ENCODE measurements at places on chromosomes 6 and 20.

GRCh38 chr6:49003348-49003747 is 459.7 kb downstream of the MMUT start:
- DNase-seq = no peak

GRCh38 chr6:114151064-114151690 is 180.2 kb upstream of the HDAC2 start:
- DNase-seq = no peak

- DNase-seq = no peak
Observed at GRCh38 chr6:22435151-22435550, 134.2 kb upstream of the HDGFL1 start.

DNA sequence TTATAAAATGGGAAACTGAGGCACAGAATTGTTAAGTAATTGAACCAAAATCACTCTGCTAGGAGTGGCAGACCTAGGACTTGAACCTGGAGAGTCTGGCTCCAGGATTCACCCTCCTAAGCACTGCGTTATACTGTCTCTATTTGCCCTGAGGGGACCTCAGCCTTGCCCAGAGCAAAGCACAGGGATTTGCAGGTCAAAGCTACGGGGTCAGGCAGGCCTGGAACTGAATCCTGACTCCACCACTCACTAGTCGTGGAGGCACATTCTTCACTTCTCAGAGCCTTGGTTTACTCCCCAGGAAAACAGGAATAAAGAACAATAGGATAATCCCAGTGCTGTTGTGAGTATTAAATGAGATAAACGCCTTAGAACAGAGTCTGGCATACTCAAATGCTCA is 19.4 kb downstream of the KCNK15 start:
- DNase-seq = no peak

DNA sequence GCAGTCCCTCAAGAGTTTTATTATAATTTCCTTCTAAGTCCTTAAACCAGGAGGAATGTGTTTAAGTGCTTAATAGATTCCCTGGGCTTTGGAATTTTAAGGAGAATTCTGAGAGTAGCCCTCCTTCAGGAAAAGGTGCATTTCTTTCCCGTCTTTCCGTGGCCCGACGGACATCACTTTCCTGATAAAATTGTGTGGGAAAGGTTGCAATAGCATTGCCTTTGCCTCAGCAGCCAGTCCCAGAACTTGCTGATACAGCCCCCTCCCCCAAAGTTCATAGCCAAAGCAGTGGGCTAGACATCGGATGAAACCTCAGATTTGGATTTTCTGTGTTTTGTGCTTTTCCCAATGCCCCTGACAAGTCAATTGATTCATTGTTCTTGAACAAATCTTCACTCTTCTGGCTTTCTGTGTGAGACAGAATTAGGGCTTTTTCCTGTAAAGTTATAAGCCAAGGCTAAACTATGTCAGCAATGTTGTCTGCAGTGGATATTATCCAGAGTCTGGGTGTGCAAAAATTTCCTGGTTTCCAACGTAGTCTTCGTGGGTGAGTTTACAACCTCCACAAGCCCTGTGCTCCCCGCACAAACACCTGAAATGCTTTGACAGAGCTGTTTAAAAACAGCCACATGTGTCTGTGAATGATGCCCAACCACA is 1.1 kb upstream of the SMOC2 start:
- DNase-seq = no peak

GRCh38 chr6:160395187-160395586 is 47.0 kb downstream of the SLC22A3 start:
- DNase-seq = no peak

DNA sequence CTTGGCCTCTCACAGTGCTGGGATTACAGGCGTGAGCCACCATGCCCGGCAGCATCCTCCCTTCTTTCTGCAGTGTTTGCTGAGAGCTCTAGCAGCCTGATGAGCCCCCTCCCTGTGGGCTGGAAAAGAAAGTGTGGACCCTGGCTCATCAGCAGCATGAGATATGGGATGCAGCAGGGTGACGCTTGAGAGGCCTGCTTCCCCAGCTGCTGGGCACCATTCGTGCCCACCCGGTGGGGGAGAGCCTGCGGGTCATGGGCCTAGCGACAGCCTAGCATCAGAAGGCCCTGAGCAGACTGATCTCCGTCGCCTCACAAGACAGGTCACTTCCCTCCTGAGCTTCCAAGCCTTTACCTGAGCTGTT is 16.0 kb upstream of the CCDC167 start:
- no peak for DNase-seq

- no peak for DNase-seq
Observed at GRCh38 chr6:118902726-118903125, 8.8 kb downstream of the ASF1A start.

DNA sequence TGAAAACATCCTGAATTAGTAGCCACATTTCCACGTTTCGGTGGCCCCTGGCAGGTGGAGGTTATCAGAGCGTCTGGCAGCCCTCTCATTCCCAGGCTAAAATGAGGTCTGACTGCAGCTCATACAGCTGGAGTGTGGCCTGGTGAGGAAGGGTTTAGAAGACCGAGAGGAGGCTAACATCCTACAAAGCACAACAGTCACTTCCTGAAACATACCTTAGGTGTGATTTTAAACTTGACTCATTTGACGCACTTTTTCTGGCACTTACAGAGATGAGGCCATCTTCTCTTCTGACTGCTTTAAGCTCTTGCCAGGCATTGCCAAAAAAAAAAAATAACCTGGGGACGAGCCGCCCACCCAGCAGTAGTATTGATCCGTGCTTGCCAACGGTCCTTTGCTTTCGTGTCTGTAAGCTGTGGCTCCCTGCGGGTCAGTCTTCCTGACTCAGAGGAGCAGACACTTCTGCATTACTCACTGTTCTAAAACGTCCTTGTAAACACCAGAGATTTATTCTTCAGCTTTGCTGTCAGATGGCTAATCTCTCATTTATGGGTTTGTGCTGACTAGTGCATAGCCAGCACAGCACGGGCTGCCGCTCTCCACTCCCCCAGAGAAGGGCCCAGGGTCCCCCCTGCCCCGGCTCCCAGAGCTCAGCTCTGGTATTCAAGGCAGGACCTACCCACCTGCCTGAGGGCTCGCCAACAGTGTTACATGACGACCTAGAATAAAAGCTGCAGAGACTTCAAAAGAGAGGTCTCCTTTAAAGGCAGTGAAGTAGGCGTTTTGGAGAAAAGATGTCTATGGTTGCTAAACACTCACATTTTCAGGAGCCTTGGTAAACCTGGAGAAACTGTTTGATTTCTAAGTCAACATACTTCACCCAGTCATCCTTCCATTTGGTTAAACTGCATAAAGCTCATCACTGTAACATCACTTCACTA is 78.5 kb upstream of the FRMD1 start:
- no peak for DNase-seq

- no peak for DNase-seq
Observed at GRCh38 chr6:156351346-156351966, 425.7 kb upstream of the ARID1B start.

DNA sequence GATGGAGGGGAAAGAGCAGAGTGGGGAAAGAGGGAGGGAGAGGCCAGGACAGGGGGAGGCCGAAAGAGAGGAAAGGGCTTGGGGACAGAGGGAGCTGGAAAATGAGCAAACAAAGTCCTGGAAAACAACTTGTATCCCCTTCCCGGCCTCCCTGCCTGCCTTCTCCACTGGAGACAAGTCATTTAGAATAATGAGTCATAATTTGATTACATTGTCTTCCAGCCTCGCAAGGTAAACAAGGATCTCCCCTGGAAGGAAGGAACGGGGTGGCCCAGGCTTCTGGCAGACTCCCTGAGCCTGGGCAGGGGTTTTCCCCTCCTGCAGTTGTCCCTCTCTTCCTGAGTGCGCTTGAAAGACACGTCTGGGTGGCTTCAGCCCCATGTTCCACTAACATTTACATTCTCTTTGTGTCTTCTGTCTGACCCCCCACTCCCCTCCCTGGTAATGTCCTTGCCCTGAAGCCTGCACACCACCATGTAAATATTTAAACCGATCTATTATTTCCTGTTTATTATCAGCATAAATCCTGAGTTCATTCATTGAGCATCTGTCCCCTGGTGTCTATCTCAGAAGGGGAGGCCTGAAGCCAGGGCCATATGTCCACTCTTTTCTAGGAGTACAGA is 12.1 kb upstream of the MRPS18A start:
- no peak for DNase-seq

DNA sequence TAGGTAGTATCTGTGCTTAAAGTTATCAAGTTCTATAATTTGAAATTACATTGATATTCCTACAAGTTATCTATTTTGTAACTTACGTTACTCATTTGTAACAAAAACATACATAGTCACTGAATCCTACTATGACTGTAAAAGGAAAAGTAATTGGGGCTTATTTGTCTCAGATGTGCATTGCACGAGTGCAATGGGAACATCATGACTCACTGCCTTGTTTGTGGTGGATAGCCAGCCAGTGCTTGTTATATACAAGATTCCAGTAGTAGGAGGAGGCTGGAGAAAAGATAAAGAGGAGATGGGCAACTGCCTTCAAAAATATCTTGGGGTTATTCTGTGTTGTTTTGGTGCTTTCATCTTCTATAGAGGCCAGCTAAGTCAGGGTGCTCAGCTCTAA is 164.1 kb downstream of the RNF144B start:
- no peak for DNase-seq

DNA sequence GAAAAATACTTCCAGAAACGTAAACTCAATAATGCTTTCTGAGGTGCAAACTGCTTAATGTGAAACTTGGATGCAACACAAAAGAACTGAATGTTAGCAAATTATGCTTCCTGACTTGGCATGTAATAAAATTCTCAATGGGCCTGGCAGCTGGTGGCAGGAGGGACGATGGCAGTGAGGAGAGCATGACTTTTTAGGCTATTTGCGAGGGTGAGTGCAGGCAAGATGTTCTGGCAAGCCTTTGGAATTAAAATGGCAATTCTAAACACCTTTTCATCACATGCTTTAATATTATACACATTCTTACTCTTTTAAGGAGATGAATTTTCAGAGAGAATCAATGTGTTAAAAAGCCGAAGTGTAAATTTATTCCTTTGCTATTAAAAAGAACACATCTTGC is 224.8 kb upstream of the CDH4 start:
- no peak for DNase-seq

GRCh38 chr6:100347901-100348550 is 116.7 kb downstream of the SIM1 start:
- DNase-seq = no peak

DNA sequence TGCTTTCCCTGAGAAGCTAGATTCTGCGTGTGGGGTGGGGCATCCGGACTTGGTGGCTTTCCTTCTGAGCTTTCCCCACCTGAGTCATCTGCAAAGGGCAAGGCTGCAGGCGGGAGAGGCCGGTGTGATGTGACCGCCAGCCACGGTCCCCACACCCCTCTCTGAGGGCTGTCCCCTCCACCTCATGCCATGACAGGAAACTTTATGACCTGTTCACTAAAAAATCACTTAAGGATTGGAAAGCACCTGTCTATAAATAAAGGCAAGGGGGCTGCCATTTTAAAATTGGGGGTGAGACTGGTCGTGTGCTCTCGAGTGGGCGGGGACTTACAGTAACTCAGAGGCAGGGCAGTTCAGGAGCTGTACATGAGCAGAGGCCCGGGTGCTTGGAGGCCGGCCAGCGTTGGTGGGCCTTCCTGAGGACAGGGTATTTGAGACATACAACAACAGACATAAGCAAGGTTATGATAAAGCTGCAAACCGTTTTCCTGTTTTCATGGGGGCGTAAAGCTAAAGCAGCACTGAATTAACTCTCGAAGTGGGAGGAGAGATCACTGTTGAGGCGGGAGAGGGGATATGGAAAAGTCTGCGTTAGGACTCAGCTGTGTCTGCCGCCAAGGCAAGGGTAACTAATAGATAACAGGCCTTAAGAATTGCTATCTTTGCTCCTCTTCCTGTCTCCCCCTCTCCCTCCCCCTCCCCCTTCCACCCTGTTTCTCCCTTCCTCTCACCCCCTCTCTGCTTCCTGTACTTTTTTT is 16.1 kb upstream of the SERPINB1 start:
- peak; percentile 62 for DNase-seq

DNA sequence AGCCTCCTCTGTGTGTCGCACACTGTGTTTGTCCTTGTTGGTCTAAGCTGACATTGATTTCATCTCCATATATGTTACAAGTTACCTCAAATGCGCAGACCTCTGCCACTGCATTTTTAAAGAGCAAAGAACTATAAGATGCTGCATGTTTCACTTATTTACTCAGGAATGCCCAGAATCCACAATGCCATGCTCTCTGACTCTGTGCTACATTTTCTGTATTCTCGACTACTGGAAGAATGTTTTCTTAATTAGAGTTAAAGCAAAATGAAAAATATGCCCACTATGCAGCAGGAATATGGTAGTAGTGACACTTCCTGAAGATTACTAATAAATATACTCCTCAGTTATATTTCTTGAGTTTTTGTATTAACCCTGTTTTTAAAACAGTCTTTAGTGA is 296.4 kb downstream of the HACE1 start:
- no peak for DNase-seq

DNA sequence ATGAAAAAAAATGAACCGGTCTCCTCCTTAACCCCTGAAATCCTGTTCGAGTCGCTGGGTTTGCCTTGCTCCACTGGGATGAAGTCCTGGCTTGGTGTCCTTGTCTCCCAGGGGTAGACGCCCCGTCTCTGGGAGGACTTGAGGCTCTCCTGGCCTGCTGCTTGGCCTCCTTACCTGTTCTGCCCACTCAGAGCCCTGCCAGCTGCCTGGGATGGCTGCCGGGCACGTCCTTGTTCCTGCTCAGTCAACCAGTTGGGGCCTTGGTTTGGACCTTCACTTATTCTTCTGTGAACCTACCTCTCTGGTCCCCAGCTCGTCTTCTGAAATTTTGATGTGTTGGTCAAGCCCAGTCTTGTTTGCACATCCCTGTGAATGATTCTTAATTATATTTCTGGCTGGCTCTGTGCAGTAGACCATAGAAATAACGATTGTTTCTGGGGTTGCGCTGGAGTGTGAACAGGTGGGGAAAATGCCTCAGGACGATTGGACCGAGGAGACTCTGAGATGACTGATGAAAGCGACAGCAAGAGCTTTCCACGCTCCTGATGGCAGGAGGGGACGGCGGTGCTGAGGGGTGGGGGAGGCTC is 126.5 kb upstream of the ESR1 start:
- DNase-seq = no peak

- DNase-seq = no peak
Observed at GRCh38 chr20:55269913-55270312, 735.4 kb downstream of the CBLN4 start.

DNA sequence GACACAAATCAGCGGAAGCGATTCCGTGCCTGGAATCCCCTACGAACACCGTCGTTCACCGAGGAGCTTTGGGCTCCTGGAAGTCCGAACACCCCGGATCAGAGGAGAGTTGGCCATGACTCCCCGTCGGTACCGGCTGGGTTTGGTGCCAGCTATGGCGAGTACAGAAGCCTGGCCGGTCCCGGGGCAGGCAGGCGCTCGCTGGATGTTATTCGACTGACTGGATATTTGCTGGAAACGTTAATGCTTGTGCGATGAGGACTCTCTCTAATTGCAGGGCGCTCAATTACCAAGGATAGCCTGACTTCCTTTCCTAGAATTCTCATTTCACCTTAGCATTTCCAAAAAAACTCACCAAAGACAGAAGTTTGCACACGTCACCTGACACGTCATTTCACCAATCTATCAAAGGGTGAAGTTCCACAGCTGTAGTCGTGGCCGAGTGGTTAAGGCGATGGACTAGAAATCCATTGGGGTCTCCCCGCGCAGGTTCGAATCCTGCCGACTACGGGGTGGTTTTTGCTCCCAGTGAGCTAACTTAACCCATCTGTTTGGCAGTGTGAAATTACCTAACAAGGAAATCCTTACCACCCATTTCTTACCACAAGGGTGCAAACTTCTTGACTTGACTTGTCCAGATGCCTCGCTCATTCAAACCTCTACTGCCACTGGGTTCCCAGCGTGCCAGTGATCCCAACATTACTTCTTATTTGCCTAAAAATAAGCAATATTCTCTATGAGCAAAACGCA is 22.7 kb upstream of the ZNF184 start:
- DNase-seq = no peak

Data from T-helper 9 cell (primary cell).